Activated naive CD4-positive, alpha-beta T cell treated with anti-CD3 and anti-CD28 coated beads, Interleukin-2, amount 10 ng/mL, durations not matched to agents 7 days and 5 days (primary cell): ENCODE measurements at places on chromosomes 6 and 20.
A peak's percentile ranks its signal among the peaks of the same experiment; 100 is the strongest.

DNA sequence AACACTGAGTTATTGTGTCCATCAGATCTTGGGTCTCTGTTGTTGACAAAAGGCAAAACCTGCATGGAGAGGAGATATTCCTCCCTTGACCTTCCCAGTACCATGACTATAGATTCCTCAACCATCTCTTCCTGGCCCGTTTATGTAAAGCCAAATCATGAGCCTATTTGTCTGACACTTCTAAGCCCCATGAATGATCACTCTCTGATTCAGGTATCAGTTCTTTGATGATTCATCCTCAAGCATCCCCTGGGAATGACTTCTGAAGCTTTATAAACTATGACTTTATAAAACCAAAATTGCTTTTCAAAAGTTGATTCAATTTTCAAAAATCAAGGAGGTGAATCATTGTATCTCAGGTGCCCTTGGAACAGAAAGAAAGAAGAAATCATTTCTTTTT, 78.7 kb upstream of the LOC128125822 start:
- DNase-seq = no peak

GRCh38 chr6:144797881-144798589, 512.9 kb downstream of the UTRN start:
- DNase-seq = no peak

- no peak for DNase-seq
These were observed 51.9 kb downstream of the LRFN2 start for GRCh38 chr6:40535110-40535818.

DNA sequence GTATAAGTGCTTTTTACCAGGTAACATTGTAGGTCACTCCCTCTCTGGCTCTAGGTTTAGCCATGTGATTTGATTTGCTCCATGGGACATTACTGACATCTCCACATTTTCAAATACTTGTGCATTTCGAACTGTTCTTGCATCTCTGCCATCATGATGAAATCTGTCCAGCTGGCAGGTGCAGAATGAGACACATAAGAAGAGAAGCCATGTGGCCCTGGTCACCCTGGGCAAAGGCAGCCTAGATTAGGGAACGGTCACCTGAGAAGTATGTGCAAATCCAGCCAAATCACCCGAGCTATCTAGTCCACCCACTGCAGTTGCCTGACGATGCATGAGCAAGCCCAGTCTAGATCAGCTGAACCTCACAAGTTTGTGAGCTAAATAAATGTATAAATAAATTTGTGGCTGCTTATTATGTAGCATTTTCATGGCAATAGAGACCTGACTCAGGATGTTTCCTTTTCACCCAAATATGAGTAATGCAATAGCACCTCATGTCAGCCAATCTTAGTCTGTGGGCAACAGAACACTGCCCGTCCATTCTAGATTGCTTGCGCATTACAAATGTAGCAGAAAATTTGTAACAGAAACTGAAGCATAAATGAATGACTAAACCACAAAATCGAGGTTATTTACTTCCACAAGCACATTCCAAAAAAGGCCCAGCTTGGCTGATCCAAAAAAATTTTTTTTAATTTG, 115.2 kb downstream of the PAK5 start:
- DNase-seq = no peak

GRCh38 chr6:157089258-157089657, 234.1 kb downstream of the TMEM242 start:
- no peak for DNase-seq

GRCh38 chr6:16804546-16805242, 43.4 kb upstream of the ATXN1 start:
- no peak for DNase-seq

DNA sequence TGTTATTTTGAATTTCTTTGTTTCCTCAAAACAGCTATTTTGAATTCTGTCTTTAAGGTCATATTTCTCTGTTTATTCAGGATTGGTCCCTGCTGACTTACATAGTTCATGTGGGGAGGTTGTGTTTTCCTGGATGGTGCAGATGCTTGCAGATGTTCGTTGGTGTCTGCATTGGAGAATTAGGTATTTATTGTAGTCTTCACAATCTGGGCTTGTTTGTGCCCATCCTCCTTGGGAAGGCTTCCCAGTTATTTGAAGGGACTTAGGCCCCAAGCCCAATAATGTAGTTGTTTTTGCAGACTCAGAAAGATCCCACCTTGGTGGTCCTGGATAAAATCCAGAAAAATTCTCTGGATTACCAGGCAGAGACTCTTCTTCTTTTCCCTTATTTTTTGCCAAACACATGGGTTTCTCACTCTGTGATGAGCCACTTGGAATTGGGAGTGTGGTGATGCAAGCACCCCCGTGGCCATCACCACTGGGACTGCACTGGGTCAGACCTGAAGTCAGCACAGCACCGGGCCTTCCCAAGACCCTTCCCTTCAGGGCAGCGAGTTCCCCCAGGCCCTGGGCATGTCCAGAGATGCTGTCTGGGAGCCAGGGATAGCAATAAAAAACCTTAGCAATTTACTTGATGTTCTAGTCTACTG, 81.6 kb upstream of the EZR start:
- no peak for DNase-seq

- DNase-seq = no peak
These were observed 37.6 kb downstream of the RSPH3 start for GRCh38 chr6:158962371-158962770.

DNA sequence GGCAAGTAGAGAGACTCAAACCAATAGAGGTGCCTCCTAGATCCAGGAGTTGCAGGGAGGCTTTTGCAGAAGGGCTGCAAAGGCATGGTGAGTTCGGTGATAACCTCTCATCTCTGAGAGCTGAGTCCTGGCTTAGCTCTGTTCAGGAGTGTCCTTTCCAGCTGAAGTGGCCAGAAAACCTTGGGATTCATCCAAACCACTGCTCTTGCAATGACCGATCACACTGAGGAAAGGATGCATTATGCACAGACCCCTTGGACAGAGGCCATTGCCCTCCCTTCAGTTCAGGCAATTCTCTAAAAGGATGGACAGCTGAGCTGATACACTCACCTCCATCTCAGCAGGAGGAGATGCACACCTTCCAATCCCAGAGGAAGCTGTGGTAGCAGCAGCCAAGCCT, 158.8 kb upstream of the ENPP5 start:
- DNase-seq = no peak

DNA sequence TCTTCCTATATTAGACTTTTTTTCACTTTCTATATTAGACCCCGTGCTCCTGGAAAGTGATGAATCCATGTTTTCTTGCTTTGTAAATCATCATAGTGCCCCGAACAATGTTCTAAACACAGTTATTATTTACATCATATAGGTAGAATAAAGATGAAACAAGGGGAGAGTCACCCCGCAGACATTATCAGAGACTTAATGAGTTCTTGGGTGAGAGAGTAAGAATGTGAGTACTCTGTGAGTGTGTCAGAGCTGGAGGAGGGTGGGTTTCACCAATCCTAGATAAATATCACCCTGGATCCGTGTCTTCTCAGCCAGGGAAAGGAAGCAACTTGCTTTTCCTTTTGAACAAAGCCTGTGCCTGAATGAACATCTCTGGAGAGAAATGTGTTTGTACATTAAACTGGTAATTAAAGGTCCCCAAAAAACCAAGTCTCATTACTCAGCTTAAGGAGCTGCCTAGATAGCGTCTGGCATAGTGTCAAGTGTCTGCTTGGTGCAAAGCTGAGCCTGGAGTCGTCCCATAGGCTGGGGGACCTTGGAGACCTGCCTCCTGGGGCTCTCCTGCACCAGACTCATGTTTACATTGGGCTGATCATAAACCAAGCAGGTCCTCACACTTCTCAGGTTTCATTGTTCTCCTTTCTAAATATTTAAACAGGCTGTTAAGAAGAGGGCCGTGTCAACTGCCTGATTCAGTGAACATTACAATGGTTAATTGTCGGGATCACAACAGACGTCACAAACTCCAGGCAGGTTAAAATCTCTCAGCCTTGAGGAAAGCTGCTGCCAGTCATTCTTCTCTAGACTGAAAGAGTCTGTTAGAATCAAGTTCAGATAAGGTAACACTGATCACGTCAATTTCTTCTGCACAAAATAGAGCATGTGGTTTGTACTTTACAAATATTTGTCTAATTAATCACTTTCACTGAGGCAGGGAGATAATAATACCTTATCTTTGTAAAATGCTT, 179.7 kb upstream of the MYLIP start:
- DNase-seq = no peak

DNA sequence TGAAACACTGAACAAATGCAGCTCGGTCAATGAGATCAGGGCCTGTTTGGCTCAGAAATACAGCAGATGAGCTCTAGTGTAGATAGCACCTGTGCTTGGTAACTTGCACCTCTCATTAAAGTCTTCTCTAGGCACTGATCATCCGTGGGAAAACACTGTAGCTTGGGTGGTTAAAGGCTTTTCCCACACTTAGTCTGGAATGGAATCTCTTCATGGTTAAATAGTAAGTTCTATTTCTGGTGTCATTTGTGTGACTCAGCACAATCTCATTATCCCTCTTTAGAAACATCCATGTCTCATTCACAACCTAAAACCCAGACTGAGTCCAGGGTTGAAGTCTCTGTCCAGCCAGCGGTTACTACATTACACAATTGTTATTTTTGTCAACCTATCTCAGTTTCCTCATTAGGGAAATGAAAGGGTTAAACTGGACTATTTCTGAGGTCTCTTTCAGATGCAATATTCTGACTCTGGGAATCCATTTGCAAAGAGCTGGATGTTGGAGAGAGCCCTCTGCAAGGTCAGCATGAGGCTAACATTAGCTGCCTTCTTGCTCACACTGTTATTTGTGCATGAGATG, 125.0 kb downstream of the ZDHHC14 start:
- DNase-seq = no peak

DNA sequence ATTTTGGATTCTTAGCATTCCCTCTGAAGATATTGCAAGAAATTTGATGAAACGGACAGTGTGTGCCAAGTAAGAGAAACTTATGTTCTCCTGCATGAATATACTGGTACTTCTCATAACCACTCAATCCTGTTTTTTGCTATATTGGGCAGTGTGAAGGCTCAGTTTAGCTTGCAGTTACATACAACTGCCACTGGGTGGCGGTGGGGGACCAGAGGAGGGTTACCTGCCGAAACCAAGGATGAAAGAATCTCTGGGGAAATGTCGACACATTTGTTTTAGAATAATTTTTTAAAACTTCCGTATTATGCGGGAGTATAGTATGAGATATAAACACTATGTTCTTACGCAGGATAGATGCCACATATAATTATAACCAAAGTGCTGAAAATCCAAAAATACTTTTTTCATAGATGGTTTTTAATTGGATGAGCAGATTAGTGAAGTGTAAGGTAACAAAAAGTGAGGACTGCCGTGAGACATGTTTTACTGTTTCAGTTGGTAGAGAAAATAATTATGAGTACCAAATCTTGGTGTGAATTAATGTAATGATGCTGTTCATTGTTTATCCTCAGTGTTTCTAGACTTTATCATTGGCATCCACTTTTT, 9.7 kb downstream of the TRMT11 start:
- DNase-seq = peak; percentile 76

- DNase-seq = no peak
These were observed 638 bp downstream of the BLCAP start for GRCh38 chr20:37526839-37527637.

DNA sequence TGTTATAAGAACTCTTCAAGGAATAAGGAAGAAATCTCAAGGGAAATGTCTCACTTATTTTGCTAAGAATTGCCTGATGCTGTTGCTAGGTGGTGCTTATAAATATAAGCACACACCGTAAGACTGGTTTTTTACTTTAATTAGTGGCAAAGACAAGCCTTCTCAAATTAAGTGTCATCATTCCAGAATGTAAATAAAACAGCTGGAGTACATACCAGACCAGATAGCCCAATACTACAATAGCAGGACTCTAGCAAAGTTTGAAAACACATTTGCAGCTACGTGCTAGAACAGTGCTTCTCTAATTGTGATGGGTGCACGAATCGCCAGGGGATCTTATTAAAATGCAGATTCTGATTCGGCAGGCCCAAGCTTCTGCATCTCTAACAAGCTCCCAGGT, 6.8 kb downstream of the CNKSR3 start:
- DNase-seq = no peak

GRCh38 chr6:107976155-107976783, 18.3 kb upstream of the SEC63 start:
- no peak for DNase-seq

GRCh38 chr20:62595491-62595890, 46.8 kb upstream of the SLCO4A1 start:
- DNase-seq = peak; percentile 34
